Kidney epithelial cell (primary cell): ENCODE measurements at places on chromosomes 1 and 21.

- DNase-seq = no peak
Measured at GRCh38 chr1:16318555-16318954, 33.7 kb downstream of the FBXO42 start.

DNA sequence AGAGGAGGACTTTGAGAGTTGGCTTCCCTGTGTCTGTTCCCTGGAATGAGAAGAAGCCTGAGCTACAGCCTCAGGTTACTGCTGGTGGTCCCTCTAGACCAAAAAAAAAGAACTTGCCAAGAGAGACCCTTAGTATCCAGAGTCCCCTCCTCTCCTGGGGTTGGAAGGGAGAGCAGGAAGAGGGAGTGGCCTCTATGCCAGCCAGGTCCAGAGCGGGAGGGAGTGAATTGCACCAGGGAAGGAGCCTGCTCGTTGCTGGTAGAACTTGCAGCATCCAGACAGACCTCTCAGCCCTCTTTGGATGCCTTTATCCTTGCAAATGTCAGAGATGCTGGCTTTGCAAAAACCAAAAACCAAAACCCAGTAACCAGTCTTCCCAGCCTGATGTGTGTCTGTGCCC, 491.3 kb upstream of the VAMP3 start:
- DNase-seq = no peak

- peak; percentile 75 for DNase-seq
Measured at GRCh38 chr1:219660666-219661463, 48.0 kb upstream of the ZC3H11B start.

GRCh38 chr1:39895731-39896480, 5.8 kb downstream of the MYCL start:
- DNase-seq = no peak

GRCh38 chr1:243799908-243800307, 50.1 kb downstream of the AKT3 start:
- no peak for DNase-seq

DNA sequence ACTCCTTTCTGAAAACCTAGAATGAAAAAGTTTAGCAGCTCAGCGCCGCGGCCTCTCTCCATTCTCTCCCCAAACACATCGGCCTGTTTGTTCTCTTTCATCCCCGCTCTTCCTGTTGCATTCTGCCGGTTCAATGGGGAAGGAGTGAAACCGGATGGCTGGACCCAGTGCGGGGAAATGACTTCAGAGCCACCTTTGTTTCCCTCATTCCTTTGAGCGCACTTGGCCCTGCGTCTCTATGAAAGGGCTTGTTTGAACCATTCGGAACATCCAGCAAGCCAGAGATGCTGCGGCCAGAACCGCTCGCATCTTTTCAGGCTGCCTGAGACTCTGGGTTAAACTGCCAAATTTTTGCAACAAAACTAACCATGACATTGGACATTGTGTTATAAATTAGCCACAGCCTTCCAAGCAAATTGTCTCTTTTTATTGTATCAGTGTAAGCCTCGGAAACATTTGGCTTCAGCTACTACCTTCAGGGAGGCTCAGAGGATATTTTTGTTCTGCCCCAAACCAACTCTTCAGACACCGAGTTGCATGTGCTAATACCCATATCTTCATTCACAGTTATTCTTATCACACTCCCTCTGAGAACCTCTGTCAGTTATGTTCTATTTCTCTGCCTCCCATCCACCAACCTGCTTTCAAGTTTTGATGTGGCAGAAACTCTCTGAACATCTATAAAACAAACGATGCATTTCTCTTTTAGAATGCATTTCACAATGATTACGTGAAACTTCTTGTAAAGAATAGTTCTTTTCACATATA, 5.1 kb upstream of the OLIG1 start:
- no peak for DNase-seq

DNA sequence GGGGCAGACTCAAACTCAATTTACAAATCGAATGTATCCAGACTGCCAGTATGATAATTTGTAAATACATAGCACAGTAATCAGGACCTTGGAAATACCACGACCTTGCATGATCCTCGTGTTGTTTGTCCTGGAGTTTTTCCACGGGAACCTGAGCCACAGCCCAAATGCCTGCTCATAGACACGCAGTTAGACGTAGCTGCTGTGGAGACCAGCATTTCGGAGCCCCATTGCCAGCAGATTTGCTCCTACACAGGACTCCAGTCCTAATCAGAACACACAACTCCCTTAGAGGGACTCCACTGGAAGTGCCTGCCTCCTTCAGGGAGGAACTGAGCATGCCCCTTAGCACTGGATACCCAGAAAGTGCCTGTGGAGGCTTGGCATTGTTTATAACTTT, 163.2 kb downstream of the GALNT2 start:
- no peak for DNase-seq

DNA sequence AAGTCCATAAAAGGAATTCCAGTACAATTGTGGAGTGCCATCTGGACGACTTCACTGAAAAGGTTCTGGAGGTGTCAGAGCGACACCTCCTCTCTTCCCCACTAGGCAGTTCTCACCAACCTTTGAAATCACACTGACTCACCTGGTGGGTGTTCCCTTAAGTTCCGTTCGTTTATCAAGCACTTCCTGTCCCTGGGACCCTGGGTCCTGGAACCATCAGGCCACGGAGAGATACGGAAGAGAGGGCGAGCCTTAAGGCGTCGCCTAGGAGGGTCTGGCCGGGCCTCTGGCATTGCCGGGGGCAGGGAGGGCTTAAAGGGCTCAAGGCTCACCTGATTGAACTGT, 317 bp downstream of the SPAG17 start:
- DNase-seq = no peak

GRCh38 chr1:206685769-206686477, 1.2 kb downstream of the MAPKAPK2 start:
- peak; percentile 56 for DNase-seq

GRCh38 chr1:64532646-64533045, 62.7 kb downstream of the CACHD1 start:
- DNase-seq = no peak

- DNase-seq = no peak
Measured at GRCh38 chr21:16046656-16047330, 317.0 kb downstream of the USP25 start.

DNA sequence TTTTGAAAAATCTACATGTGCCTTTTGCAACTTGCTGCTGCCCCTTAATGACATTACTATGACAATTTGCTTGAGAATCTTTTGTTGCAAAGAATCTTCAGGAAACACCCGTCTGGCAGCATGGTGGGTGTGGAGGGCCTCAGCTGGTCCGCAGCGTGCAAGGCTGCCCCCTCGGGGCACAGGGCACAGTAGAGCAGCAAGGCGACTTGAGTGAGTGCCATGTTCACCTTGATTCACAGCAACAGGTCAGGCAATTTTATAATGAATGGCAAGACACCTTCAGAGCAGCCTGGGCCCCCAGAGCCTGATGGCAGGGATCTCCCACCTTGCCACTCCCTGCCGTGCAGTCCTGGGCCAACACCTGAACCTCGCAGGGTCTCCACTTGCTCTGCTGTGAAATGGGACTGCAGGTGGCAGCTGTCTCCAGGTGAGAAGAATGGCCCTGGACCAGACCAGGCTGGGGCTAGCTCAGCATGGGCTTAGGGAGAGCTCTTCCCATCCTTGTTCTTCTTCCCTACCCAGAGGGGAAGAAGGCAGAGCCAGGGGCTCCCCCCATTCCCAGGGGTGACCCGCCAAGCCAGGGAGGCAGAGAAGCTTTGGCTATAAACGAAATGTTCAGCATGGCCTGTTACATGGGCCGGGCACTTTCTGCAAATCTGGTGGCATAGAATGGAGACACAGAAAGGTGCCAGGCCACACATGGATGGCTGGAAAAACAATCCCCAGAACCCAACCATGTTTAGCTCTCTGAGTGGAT, 34.5 kb upstream of the ACTRT2 start:
- DNase-seq = no peak

DNA sequence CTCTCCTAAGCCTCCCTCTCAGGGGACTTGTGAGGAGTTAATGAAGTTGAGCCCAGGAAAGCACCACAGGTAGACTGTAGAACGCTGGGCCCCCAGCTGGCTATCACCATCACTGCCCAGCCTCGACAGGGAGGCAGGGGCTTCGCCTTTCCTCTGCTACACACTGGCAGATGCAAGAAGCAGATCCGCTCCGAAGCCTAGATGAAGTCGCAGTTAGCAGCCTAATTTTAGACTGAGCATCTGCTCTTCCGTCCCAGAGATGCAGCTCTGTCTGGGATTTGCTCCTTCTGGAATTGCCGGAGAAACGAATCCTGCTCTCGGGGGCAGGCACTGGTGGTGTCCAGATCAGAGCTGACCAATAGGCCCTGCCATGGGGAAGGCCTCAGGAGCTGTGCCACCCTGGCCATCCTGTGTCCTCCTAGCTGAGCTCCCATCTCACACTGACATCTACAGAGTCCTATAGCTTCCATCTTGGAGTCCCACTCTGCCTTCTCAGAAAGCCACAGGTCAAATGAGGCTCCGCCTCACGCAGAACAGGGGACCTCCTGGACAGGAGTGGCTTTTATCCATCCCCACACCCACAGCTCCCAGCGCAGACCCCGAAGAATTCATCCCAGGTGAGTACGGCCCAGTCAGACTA, 186.8 kb upstream of the EDN2 start:
- no peak for DNase-seq

- DNase-seq = no peak
Measured at GRCh38 chr1:17086751-17087150, 32.5 kb downstream of the PADI2 start.

DNA sequence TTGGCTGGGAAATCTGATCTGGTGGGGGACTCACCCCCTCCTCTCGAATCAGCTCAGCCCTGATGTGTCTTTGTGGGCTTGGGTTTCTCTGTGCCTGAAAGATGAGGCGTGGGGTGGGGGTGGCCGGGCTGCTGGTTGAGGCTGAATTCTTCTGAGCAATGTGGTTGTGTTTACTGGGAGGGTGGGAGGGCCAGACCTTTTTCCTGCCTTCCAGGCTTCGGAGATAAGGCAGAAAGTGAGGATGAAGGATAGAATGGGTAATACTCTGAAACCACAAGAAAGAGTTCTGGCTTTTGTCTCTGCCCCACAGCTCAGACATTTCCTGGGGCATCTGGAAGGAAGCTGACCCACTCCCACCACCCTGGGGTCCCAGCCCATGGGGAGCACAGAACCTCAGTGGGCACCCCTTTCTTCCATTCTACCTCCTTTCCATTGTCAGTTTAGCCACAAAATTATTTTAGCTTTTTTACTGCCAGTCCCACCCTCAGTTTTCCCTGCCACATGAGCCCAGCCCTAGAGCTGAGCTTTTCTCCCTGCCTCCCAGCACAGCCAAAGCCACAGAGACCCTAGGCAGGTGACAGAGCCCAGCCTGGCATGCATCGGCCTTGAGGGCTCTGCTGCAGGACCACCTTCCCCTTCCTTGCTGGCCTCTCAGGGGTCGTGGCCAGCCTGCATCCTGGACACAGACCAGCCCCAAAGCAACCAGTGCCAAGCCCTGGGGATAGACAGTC, 11.2 kb downstream of the ALX3 start:
- DNase-seq = no peak

DNA sequence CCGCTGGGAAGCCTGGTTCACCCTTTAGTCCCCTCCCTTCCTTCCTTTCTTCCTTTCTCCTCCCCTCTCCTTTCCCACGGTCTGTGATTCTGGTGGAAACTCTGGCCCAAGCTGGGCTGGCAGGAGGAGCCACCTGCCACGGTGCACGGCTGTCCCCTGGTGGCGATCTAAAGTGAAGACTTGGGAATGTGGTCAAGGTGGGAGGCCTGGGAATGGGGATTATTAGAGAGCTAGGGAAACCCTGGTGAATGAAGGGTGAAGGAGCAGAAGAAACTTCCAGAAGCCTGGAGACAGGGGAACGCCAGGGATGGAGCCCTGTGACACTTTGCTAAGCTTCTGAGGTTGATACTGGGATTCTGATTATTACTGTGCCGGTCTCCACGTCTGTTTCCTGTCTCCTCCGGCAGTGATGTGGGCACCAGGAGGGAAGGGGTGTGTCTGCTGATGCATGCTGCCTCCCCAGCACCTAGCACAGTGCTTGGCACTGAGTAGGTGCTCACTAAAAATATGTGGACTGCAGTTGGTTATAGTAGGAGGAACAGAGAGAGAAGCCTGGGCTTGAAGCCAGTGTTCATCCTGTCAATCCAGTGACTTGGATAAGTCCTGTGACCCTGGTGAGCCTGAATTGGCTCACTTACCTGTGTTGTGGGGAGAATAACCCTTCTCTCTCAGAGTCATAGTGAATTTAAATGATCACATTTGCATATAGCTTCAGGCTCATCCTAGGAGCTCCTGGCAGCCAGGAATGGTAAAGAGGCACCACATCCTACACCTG, 71.2 kb upstream of the NBPF3 start:
- no peak for DNase-seq

- DNase-seq = no peak
Measured at GRCh38 chr1:234606784-234607108, 3.2 kb downstream of the IRF2BP2 start.

DNA sequence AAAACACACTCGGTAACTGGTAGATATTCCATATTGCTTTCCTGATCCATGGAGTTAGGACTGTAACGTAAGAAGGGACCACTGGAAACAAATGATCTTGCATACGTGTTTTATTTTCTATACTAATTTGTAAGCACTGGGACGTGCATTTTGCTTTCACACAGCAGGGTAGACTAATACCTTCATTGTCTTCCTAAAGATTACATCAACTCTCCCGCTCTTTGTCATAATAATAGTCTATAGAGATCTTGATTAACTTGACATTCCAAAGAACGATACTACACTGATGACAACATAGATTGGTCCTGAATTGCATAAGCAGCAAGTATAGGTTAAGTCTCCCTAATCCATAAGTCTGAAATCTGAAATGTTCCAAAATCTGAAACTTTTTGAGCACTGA, 166.5 kb downstream of the FAF1 start:
- no peak for DNase-seq

GRCh38 chr21:15192243-15192642, 127.4 kb upstream of the NRIP1 start:
- DNase-seq = no peak

DNA sequence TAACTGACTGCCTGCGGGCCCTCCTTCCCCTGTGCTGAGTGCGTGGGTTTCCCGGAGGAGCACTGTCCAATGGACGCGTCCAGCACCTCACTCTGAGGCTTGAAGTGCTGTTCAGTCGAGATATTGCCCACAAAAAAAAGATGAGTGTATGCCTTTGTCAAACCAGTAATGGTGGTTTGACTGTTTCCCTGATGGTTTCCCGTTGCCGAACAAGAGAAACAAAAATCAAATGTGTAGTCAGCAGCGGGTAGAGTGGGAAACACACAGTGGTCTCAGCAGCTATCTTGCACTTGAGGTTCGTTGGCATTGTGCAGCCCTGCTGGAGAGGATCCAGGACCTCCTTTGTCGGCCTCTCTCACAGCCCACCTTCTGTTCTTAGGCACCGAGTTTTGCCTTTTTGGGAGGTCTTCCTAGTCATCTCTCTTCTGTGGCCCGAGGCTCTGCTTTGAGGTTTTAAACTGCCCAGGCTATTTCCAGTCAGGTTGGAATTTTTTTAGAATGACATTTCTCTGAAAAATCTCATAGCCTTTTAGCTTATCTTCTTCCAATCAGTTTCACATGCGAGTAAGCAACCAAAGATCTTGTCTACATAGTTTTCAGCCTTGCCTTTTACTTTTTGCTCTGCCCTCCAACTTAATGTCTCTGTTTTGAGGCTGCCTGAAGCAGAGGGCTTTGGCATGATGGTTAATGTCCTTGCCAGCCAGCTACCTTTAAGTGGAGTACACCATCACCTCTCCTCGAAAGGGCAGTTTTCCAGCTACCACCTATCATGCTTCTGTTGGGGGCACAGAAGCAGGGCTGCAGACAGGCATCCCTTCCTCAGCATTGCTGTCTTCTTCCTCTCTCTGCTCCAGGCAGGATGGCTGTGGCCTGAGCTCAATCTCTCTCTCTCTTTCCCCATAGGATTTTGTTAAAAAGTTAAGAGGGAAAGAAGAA, 132.3 kb downstream of the URB2 start:
- peak; percentile 23 for DNase-seq
